ENCODE measurements at places on chromosomes 11 and 22.

GRCh38 chr22:28884747-28885350, 1.5 kb downstream of the ZNRF3 start:
- DNase-seq = no peak

- no peak for DNase-seq
Measured at GRCh38 chr11:61586792-61587430, 6.0 kb upstream of the SYT7 start.

DNA sequence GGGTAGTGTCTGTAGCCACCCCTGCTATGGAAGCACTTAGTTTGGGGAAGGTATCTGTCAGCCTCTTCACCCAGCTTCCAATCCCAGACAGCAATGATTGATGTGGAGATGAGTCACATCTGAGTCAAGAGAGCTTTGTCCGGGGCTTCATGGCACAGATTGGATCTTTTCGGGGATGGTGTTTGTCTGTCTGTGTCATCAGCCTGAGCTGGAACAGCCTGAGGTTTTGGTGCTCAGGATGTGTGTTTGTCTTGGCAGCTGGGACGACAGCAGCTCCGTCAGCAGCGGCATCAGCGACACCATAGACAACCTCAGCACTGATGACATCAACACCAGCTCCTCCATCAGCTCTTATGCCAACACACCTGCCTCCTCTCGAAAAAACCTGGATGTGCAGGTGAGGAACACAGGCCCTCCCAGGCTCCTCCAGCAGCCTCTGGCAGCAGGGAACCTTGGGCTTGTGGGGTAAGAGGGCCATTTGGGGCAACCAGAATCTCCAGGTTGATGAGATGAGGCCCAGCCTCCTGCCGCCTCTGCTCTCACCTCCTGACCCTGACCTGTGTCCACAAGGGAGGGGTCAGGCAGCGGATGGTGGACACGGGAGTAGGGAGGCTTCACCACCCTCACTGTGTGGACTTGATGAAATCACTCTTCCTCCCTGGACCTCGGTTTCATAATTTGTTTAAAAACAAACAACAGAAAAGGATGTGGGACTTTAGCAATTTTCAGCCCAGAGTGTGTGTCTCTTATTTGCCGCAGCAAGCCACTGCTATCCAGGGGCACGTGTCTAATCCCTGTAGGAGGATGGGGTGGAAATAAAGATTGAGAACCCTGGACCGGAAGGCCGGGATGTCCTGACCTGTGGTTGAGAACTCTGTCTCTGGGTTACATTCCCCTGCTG, 124.3 kb downstream of the DBX1 start:
- no peak for DNase-seq

- DNase-seq = peak; percentile 38
Measured at GRCh38 chr11:72773291-72773690, 20.6 kb downstream of the STARD10 start.

- DNase-seq = no peak
Measured at GRCh38 chr11:134126217-134126822, 57.4 kb downstream of the JAM3 start.

DNA sequence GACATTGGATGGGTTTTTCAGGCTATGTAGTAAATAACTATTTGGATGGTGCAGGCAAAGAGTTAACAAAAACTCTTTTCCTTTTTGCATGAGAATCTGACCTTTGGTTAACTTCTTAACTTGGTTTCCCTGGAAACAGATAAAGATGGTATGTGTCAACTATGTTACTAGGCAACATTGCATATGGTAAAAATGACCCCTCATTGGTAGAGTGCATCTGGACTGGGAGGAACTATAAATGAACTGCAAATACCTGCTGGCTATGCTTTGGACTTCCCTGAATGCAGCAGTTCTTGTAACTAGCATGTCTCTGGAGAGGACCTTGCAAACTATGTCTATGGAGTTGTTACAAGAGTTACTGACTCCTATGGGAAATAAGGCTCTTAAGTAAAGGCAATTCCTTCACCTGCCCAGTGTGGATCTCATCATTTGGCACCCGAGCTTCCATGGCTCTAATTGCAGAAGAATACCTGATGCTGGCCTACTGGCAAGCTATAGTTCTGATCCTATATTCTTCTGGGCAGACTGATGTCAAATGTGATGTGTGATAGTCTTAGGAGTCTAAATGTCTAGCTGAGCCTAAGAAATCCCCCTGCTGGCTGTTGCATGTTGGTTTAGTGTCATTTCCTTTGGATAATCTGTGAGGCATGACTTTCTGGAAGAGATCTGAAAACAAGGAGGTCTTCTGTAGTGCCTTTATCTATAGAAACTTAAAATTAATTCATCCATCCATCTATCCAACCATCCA, 126.7 kb upstream of the MTMR2 start:
- DNase-seq = no peak

- DNase-seq = no peak
Measured at GRCh38 chr22:36432592-36433317, 45.0 kb upstream of the MYH9 start.

GRCh38 chr22:35525687-35526332, 14.8 kb upstream of the RASD2 start:
- DNase-seq = no peak

GRCh38 chr11:72668629-72669347, 5.4 kb downstream of the PDE2A start:
- DNase-seq = no peak

DNA sequence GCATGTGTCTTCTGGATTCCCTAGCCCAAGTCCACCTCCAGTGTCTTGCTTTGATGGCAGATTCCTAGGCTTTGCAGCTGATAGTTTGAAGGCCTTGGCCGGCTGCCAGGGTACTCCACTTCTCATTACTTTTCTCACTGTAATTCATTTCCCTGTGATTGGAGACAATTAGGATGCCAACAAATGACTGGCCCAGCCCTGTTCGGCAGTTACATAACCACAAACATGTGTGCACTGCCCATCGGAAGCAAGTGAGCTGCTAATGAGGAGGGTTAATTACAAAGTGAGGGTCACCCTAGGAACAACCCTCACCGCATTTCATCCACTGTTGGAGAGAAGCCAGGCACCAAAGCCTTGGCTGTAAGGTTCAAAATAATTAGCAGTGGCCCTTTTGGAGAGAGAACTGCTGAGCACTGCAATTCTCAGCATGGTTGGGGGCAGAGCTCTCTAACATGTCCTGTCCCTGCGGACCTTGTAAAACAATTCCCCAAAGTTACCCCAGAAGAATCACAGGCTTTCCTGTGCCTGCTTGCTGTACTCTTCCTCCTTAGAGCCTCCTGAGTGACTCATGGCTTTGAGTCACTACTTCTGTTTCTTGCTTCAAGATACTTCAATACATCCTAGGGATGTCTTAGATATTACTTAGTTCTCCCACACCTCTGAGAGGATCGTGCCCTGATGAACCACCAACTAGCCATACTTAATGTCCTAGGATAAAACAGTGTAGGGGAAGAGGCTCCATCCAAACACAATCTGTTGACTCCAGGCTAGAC, 109.7 kb upstream of the GALNT18 start:
- DNase-seq = peak; percentile 51

DNA sequence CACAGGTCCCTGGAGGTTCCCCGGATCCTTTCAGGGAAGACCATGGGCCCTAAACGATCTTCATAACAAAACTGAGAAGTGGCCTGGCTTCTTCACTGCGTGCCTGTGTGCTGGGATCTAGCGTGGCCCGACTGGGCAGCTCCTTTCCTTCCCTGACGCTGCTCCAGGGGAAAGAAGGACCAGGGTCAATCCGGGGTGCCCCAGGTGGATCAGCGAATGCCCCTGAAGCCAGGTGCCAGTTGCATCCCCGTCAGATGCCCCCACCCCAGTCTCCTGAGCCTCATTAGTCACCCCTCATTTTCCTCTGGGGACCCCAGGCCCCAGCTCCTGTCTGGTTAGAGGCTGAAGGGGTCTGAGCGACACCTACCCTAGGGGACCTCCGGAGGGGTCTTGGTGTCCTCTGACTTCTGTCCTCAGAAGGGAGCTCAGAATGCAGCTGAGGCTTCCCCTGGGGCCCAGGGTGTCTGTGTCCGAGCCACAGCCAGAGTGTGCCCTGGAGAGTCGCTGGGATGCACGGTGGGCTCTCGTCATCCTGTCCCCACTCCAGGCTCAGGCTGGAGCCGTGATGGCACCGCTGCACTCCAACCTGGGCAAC, 18.7 kb upstream of the MUC6 start:
- no peak for DNase-seq

GRCh38 chr11:119739021-119739703, 10.2 kb upstream of the NECTIN1 start:
- DNase-seq = no peak

GRCh38 chr11:109972939-109973338, 120.3 kb upstream of the ZC3H12C start:
- no peak for DNase-seq

DNA sequence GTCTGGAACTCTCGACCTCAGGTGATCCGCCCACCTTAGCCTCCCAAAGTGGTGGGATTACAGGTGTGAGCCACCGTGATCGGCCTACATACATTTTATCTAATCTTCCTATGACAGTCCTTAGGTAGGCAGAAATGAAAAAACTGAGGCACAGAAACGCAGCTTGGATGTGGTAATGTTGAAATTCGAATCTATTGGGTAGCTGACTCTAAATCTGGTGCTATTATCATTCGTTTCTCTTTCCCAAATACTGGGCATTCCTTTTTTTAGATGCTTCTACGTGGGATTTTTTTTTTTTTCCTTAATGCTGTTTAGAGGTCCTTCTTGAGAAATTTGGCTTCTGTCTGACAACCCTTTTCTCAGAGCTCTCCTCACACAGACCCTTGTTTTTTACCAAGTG, 41.5 kb downstream of the FCHSD2 start:
- DNase-seq = no peak

GRCh38 chr11:111388420-111388819, 9.3 kb upstream of the POU2AF1 start:
- DNase-seq = no peak

- DNase-seq = no peak
Measured at GRCh38 chr11:41222236-41222635, 237.2 kb downstream of the LRRC4C start.

DNA sequence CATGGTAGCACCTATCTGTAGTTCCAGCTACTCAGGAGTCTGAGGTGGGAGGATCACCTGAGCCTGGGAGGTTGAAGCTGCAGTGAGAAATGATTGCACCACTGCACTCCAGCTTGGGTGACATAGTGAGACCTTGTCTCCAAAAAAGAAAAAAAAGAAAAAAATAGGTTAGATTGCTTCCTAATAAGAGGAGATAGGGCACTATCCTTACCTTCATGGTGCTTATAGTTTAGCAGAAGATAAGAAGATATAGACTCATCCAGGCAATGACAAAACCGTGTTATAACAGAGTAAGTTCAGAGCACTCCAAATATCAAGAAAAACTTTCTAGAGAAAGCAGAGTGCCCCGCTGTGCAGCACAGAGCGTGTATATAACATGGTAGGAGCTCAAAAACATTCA, 42.1 kb downstream of the RRP8 start:
- DNase-seq = no peak

DNA sequence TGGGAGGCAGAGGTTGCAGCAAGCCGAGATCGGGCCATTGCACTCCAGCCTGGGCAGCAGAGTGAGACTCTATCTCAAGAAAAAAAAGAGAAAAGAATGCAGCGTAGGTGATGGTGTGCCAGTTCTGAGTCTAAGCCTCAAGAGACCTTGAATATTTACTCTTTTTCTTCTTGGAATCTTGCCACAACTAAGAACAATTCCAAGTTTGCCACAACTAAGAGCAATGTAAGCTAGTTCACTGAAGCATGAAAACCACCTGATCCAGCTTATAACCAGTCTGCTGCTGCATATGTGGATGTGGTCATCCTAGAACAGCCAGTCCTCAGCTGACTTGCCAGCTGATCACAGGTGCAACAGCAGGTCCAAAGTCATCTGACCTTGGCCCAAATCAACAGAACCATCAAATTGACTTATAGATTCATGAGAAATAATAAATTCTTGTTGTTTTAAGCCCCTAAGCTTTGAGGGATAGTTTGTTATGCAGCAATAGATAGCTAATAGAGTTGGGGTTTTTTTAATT, 25.4 kb upstream of the SEZ6L start:
- no peak for DNase-seq

GRCh38 chr11:17986007-17986710, 26.7 kb downstream of the SERGEF start:
- DNase-seq = no peak

DNA sequence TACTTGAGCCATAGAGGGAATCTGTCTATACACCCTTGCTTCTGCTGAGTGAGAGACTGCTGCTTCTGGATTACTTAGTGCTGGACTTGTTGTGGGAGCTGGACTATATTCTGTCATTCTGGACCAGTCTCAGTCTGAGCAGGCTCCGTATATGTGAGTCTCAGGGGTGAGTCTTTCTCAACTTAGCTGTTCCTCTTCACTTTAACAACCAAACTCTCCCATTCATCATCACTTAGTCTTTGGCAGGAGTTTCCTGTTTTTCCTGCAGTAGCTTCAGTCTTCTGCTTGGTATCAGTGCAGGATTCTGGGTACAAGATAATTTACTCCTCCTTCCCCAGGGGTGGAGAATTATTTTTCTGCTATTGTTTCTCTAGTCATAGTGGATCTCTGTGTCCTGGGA, 779.5 kb downstream of the METTL15 start:
- no peak for DNase-seq

DNA sequence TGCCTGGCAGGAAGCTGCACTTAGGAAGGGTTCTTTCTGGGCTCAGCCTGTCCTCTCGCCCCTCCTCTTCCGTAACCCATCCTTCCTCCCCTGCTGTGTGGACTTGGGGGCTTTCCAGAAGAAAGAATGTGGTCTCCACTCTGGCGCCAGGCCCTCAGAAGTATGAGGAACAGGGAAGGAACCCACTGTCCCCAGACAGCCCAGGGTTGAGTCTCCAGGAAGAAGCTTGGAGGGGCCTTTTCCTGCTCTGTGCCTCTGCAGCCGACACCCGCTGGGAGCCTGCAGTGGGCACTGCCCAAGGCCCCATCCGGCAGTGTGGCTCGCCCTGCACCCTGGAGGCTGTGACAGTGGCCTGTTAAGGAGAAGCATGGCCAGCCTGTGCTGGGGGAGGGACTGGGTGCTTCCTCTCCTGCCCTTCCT, 112.6 kb downstream of the ST3GAL4 start:
- DNase-seq = no peak

GRCh38 chr11:75910426-75911145, 95.6 kb downstream of the UVRAG start:
- DNase-seq = no peak

- DNase-seq = no peak
Measured at GRCh38 chr11:116114198-116114651, 610.0 kb upstream of the CADM1 start.

- DNase-seq = no peak
Measured at GRCh38 chr11:106101819-106102218, 24.4 kb downstream of the AASDHPPT start.
